ENCODE measurements at places on chromosomes 4 and X. TPM values are rescaled to one million over a fixed set of nuclear protein-coding genes. Genes with fewer than 3 reads are reported as not detected.
A peak's percentile ranks its signal among the peaks of the same experiment; 100 is the strongest.

GRCh38 chrX:57573754-57574153 is 18.1 kb upstream of the ZXDB start:
- DNase-seq, result peak; percentile 18

DNA sequence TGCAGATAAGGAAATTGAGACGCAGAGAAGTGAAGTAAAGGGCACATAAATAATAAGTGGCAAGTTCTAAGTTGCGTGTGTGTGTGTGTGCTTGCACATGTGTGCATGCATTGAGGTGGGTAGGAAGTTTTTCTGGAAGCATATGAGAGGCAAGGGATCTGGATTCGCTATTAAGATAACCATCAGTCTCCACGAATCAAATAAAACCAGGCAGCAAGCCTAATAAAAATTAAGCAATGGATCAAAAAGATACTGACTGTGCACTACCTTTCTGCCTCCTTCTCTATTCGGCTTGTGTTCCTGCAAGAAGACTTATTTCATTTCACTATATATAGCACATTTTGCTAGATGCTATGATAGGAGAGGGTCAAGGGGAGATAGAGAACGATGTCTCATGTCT is 23.8 kb downstream of the SLC16A2 start:
- no peak for DNase-seq

- DNase-seq, result no peak
Observed at GRCh38 chr4:142408003-142408441, 438.1 kb downstream of the INPP4B start.

GRCh38 chr4:157929486-157929885 is 243.3 kb downstream of the GASK1B start:
- no peak for DNase-seq

DNA sequence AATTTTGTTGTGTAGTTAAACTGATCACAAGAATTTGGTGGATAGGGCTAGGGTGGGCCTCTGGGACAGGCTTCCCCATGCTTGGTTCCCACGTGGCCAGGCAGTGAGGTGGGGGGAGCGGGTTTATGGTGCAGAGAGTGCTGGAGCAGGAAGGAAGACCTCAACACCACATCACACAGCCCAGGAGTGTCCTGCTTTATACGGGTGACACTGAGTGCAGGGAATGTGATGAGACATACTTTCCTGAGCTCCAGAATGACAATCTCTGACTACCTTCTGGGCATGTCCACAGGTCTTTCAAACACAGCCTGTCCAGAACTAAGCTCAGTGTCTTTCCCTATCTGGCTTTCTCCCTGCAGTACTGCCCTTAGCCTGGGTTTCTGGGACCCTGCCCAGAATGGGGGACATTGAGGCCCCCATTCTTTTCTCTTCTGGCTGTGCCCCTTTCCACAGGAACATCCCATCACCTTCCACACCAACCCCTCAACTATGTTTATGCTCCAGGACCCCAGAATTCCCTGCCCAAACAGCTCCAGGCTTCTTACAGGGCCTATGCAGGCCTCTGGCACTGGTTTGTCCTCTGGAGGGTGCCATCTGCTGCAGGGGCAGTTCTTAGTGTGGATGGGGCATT is 36.5 kb upstream of the RASL11B start:
- no peak for DNase-seq

DKK2 gene
- not detected for total RNA-seq

PPP1R2C gene
- not detected for total RNA-seq

SUPT20HL1 gene
- total RNA-seq, result not detected

GRCh38 chr4:150799207-150799606 is 215.9 kb downstream of the LRBA start:
- no peak for DNase-seq

DNA sequence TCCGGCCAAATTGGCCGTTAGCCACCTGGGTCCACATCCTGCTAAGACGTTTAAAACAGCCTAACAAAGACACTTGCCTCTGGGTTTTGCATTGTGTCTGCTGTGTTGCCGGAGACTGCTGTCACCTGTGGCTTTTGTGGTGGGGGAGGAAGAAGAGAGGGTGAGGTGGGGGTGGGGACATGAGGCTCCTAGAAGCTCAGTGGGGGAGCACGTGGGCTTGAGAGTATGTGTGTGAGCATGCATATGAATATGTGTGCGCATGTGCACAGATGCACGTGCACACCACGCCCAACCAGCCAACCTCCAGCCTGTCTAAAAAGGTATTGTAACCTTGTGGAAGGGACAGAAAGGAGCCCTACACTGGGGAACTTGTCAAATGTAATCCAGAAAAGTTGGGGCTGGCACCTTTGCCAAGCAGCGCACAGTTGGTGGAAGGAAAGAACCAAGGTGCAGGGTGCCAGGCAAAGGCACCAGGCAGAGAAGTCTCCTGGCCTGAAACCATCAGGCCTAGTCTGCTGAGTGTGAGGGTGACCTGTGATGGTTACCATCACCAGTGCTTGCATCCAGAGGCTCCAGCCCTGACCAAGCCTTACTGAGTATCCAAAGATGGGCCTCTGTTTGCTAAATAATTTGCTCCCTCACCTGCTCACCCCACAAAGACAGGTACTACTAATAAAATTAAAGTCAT is 10.1 kb upstream of the SASH3 start:
- DNase-seq, result no peak

- peak; percentile 70 for DNase-seq
Observed at GRCh38 chrX:9586992-9587392, 122.1 kb downstream of the TBL1X start.

DNA sequence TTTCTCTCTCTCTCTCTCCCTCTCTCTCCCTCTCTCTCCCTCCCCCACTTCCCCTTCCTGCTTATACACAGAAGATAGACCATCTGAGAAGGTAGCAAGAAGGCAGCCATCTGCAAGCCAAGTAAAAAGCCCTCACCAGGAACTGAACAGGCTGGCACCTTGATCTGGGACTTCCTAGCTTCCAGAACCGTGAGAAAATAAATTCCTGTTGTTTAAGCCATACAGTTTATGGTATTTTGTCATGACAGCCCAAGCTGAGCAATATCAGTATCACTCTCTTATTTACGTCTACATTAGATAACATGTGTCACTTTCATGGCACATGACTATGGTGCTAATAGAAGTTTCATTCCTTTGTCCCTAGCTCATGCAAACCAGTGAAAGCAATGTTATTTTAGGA is 581.1 kb downstream of the INPP4B start:
- no peak for DNase-seq

DNA sequence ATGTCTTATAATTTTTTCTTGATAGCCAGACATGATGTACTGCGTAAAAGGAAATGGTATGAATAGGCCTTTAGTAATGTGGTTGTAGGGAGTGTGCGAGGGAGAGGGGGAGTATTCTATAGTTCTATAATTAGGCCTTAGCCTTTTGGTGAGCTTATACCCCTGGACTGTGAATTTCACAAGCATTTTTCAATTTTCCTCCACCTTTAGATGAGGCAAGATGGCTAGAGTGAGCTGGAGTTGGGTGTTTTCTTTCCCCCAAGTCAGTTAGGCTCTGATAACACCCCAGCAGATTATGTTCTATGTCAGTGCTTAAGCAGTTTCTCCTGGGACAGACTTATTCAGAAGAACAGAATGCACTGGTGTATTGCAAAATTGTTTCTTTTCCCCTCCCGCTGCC is 210.2 kb upstream of the NPY2R start:
- DNase-seq, result no peak

- no peak for DNase-seq
Observed at GRCh38 chrX:153060095-153060445, 3.8 kb downstream of the PNMA3 start.

PNCK gene
- 0.74 TPM for total RNA-seq

GRCh38 chr4:20288846-20289512 is 37.3 kb downstream of the SLIT2 start:
- DNase-seq, result no peak

RHOXF2 gene
- not detected for total RNA-seq

DNA sequence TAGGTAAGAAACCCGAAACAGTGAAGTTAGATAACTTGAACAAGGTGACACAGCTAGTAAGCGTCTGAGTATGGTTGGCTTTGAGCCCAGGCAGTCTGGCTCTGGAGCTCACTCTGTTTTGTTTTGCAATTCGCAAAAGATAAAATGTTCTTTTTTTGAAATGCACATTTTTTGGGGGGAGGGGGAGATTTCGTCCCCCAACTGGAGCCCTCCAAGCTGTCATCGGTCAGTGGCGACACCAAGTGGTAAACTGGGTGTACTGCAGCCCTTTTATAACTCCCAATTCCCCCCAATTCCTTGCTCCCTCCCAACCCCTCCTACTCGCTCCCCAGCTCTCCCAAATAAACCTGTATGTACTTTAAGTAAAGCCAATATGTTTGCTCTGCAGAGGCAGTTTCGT is 2.8 kb upstream of the CLCN5 start:
- DNase-seq, result peak; percentile 33

DNA sequence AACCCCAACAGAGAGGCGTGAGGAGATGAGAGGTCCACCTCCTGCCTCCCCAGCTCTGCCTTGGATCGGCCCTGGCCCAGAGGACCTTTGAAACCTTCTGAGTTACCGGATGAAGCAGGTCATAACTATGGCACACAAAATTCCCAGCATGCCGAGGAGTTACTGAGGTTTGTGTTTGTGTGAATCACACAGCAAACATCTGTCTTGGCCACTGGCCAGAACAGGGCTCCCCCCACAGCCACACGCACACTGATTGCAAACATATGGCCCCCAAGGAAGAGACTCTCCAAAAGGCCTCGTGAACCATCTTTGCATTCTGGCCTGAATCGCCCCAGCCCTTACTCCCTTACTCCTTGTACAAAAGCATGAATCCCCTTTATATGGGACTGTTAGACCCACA is 18.9 kb downstream of the RPS4X start:
- no peak for DNase-seq

All from G401 (cell line).